ENCODE measurements at places on chromosomes 3 and 15.

DNA sequence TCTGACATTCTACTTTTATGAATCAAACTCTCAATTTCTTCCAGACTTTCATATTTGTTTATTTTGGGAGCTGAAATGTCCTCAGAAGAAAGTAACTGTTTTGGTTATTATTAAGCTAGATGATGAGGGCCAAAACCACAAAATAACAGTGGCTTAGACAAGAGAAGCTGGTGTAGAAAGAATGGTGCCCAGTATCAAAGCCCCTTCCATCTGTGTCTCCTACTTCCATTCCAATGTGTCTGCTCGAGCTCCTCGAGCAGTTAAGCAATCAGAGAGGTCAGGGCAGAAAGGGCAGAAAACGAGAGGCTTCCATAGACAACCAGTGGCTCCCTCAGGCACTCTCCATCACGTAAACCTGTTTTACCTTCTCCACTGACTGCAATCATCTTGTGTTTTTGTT, 59.7 kb upstream of the MAGI1 start:
- no peak for DNase-seq

DNA sequence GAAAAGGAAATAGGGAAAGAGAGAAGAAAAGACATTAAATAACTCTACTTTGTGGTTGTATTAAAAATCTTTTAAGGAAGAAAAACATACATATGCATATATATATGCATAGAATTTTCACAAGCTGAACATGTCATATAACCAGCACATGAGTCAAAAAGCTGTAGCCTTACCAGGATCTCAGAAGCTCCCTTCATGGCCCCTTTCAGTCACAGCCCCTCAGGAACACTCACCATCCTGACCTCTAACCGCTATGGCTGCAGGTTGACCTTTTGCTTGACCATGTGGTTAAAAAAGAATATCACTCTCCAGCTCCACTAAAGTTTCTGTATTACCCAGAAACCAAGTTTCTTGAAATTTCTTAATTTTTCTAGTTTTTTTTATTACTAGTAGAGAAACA, 103.4 kb downstream of the CHST2 start:
- no peak for DNase-seq

DNA sequence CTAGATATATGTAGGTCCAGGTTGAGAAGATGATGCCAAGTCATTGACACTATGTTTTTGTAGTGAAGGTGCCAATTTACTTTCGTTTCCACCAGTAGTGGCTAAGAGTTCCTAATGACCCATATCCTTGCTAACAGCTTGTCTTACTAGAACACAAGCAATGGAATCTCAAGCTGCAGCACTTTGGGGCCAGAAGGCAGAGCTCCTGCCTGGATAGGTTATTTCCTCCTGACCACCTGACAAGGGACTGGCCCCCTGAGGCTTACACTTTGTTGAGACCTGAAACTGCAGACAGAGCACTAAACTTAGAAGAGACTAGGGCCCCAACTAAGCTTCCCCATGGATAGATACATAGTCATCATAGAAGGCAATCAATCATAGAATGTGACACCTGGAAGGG, 11.7 kb downstream of the ONECUT1 start:
- DNase-seq, result no peak

DNA sequence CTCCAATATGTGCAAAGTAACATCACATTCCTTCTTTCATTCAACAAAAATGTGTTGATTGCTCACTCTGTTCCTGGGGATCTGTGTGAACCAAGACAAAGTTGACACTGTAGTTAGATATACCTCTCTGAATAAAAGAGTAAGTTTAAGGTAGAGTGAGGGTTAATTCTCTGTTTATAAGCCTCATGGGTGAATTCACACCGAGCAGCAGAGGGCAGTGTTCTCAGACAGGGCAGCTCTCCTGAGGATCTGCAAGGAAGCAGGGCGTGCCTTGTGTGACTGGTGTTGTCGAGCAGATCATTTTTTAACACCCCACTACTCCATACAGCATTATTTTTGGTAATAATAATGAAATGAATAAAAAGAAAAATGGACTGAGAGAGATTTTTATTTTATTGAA, 34.4 kb downstream of the PAQR9 start:
- DNase-seq, result peak; percentile 35

- no peak for DNase-seq
Measured at GRCh38 chr3:143349455-143349854, 229.9 kb downstream of the CHST2 start.

All from Panc1 (cell line).